Activated T-cell treated with anti-CD3 and anti-CD28 coated beads for 48 hours (primary cell): ENCODE measurements at places on chromosomes 2 and 18.
A peak's percentile ranks its signal among the peaks of the same experiment; 100 is the strongest.

- DNase-seq: no peak
These were observed 201.7 kb upstream of the STK17B start for GRCh38 chr2:196372811-196373664.

DNA sequence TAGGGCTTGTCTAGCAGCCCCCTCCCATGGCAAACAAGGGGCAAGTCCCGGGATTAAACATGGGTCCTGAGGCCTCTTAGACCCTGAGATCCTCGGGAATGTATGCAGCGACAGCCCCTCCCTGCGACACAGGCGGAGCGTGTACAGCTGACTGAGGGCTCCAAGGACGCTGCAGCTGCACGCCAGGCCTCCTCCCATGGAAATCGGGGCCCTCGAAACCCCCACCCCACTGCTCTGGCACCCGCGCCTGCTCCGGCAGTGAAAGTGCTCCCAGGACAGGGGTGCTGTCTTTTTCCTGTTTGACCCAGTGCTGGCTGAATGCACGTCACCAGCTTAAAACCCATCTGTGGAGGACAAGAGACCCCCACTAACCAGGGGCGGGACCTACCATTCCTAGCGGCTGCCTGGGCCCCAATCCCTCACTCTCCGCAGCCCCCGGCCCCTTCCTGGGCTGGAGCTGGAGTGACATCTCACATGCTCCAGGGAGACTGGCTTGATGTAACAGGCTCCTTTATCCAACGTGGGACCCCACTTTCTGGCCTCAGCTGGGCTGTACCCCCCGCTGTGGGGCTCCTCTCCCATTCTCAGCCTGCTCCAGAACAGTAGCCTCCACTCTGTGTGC is 247.7 kb downstream of the TWIST2 start:
- no peak for DNase-seq

DNA sequence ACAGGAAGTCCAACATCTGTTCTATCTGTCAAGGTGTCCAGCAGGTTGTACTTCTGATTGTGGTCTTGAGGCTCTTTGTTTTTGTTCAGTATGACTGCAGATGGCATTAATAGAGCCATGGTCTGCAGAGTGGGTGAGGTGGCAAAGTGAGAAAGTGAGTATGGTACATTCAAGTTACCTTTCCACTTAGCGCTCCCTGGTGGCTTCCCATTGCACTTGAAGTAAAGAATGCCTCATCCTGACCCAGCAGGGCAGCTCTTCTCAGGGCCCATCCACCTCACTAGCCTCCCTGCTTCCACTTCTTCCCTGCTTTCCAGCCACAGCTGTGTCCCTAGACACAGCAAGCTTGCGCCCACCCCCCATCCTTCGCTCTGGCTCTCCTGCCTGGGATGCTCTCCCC is 148.0 kb upstream of the ALPP start:
- DNase-seq: peak; percentile 14

DNA sequence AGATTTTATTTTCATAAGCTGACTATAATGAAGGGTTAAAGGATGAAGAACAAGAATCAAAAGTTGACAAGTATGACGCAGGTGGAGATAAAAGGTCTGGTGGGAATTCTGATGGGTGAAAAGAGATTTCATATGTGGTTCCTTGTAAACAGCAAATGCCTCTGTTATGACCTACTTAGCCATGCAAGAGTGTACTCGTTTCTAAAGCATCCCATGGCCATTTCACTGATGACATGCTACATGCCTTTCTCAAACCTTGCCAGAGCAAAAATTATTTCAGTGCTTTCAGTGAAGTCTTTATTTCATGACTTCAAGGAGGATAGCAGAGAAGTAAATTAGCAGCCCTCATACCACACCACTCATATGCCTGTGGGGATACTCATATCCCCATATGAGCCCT is 71.7 kb downstream of the FEZ2 start:
- no peak for DNase-seq

GRCh38 chr18:56445422-56445821 is 193.0 kb downstream of the TXNL1 start:
- no peak for DNase-seq

DNA sequence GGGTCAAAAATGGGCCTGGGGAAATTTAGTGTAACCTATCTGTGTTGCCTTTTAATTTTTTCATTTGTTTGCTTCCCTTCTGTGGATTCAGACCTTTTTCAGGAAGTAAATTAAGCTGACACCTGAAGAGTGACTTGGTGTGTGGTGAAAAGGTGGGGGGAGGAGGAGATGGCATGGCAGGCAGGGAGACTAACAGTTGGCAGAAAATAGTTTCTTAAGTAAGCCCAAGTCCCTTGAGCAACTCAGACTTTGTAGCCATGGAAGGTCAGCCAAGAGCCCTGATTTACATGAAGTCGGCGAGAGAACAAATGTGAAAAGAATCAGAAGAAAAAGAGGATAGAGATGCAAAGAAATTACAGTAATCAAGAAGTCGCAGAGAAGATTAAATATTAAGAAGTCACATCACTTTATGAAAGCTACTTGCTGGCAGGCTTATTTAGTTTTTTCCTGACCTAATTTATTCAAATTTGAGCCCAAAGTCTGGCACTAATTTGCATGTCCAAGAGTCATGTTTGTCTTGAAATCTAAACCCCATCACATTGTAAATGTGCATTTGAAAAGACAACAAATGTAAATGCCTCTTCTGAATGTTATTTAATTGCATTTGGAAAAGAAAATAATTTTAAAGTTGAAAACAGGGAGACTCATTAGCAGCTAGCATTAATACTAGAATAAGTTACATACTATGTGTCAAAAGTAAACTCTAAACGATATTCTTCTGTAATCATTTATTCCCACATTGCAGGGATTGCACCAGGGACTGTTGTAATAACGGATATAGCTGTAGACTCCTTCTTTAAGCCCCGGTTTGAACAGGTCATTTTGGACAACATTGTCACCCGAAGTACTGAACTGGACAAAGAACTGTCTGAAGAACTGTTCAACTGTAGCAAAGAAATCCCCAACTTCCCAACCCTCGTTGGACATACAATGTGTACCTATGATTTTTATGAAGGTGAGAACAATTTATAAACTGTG is 19.3 kb downstream of the UPP2 start:
- DNase-seq: no peak

- DNase-seq: no peak
These were observed 74.5 kb upstream of the RFX8 start for GRCh38 chr2:101549371-101549770.

GRCh38 chr2:229714080-229714735 is at the start of gene DNER:
DNER (minus strand) TSS chr2:229714555; CDS start chr2:229714423, 132 bp downstream.
- DNase-seq: peak; percentile 54

DNA sequence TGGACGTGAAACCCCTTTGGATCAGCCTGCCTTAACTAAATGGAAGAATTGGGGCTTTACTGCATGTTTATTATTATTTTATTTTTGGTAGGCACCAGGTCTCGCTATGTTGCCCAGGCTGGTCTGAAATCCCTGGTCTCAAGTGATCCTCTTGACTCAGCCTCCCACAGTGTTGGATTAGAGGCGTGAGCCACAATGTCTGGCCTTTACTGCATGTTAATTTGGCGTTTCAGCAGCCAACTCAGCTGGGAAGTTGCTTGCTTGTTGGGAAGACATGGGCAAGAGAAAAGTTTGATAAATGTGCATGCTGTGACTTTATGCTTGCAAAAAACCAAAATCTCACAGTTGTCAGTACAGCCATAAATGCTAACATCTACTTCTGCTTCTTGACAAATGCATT is 105.1 kb downstream of the FMNL2 start:
- no peak for DNase-seq

DNA sequence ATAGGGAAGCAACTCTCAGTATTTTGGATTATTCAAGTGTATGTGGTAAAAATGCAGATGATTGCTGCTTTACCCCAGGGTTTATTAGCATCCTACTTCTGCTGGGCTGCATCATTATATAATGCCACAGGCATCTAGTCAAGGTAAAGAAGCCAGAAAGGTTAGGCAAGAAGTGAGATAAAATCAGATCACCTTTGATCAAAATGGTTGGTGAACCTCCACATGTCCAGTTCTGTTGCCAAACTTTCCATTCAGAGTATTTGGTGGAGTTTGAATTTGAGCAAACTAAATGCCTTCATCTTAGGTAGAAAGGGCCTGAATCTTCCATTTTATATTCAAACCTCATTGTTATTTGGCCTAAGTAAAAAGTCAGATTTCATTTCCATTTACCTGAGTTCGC is 29.7 kb upstream of the NOSTRIN start:
- DNase-seq: no peak
